ENCODE measurements at places on chromosomes 12 and 14.

- no peak for DNase-seq
Measured at GRCh38 chr14:65433157-65433556, 20.6 kb downstream of the FUT8 start.

DNA sequence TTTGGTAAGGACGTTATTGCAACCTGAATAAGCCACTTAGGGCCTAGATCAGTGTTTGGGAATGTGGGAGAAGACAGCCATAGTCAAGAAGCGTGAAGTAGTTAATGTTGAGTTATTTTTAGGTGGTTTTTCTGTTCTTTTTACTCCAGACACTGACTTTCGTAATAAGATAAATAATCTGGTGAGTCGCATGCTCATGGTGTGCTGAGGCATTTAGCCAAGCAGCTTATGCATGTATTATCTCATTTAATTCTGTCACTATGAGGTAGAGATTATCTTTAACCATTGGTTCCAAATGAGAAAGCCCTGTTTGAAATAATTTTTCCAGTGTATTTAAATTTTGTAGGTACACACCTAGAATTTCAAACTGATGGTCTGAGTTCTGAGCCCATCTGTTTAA is 67.3 kb downstream of the RCOR1 start:
- no peak for DNase-seq

GRCh38 chr12:105764216-105764835 is 374.4 kb downstream of the NUAK1 start:
- no peak for DNase-seq

- DNase-seq = no peak
Measured at GRCh38 chr14:35998303-35998702, 172.2 kb downstream of the BRMS1L start.

GRCh38 chr12:80815351-80815750 is 98.6 kb downstream of the MYF5 start:
- no peak for DNase-seq

- DNase-seq = no peak
Measured at GRCh38 chr14:71372411-71372838, 465.2 kb downstream of the PCNX1 start.

DNA sequence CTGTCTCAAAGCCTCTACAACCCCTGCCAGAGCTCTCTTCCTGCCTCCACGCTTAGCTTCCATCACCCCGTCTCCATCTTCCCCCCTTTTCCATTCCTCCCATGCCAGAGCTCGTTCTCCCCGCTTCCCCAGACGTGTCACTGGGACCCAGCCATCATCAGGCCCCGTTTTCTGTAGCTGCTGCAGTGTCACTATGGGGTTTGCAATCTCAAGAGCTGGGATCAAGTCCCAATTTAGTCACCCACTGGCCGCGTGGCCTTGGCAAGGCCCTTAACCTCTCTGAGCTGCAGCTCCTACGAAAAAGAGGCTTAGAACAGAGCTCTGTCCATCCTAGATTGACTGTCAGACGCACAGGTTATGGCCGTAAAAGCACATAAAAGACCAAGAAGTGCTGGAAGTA is 901 bp upstream of the FAIM2 start:
- no peak for DNase-seq

GRCh38 chr14:37591311-37591940 is 3.6 kb downstream of the FOXA1 start:
- no peak for DNase-seq

DNA sequence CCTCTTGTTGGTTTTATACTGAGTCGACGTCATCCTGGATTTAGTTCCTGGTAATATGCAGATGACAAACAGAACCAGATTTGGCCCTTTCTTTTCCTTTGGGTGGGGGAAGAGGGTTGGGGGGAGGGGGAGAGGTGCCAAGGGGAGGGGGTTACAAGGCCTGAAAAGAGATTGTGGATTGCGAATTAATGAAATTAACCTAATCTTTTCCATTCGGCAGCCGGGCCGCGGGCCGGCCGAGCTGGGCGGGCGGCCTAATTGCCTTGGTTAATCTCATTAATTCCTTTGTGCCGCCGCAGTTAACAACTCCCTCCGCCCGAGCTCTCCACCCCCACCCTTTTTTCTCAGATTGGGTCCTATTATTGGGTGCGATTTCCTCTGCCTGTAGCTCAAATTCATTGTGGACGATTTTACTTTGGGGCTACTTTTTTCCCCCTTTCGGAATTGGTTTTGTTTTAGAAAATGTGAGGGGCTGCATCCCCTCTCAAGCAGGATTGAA is 387 bp upstream of the GSC start:
- DNase-seq = no peak

GRCh38 chr12:127162902-127163301 is 1104.1 kb upstream of the TMEM132C start:
- DNase-seq = peak; percentile 59

DNA sequence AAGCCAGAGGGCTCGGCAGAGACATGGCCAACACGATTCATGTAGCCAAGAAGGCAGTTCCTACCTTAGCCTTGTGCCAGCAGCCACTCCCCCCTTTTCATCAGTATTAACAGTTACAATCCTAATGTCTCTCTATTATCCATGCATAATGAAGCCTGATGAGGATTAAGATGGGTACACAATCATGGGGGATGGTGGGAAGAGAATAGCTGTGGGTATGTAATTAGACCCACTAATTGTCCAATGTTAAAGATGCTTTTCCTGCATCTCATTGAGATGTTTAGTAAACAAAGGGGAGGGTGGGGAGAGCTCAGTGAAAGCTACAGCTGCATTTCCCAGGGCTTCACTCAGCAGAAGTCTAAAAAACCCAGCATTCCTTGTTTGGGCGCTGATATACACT is 70.4 kb upstream of the CMKLR1 start:
- no peak for DNase-seq

- no peak for DNase-seq
Measured at GRCh38 chr12:3543826-3544225, 52.8 kb downstream of the PRMT8 start.

DNA sequence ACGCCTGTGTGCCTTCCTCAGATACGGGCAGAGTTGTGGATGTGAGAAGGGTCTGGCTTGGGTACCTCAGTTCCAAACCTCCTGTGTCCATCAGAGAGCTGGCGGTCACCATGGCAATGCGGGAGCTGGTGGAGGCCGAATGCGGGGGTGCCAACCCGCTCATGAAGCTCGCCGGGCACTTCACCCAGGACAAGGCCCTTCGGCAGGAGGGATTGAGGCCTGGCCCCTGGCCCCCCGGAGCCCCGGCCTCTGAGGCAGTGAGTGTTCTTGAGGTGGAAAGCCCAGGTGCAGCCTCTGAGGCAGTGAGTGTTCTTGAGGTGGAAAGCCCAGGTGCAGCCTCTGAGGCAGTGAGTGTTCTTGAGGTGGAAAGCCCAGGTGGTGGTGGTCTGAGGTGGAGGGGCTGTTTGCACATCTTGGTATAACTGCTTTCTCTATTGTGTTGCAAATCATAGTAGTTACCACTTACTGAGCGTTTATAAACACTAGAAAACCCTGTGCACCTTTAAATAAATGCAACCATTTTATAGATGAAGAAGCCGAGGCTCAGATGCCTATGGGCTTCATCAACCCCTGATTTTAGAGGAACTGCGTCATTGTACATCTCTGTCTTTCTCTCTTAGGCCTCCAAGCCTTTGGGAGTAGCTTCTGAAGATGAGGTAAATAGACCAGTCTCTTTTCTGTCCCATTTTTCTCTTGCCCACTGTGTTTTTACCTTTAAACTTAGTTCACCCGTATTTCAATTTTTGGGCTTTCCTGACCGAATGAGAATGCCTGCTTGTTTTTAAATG is 976 bp downstream of the PEX5 start:
- no peak for DNase-seq

DNA sequence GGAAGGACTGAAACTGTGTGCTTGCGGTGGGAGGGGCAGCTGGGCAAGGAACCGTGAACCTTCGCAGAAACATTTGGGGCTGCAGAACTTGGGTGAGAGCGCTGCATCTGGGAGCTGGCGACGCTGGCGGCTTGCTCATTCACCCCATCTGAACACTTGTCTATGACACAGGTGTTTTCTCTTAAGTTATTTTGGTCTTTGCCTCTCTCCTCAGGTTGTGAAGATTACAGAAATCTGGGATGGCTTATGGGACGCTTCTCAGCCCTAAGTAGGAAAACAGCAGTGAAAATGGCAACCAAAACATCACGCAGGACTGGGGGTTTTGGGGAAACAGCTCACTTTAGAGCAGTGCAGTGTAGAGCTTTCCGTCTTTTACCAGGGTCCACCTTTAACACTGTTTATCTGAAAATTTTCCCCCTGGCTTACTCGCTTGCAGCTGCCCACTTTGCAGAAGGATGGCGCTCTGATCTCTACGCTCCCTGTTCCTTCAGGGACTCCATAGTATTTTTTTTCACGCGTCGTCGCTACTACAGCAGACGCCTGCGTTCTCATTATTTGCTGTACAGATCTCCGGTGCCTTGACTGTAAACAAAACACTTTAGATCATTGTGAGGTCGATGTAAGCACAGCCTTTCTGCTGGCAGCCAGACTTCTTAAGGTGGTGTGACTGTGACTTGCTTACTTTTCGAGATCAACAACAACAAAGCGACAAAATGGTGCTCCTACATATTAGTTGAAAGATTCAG is 2.7 kb upstream of the CDKN1B start:
- DNase-seq = peak; percentile 83

GRCh38 chr12:8852119-8852518 is 29.7 kb downstream of the A2ML1 start:
- no peak for DNase-seq

- DNase-seq = no peak
Measured at GRCh38 chr12:60391051-60391450, 795.2 kb downstream of the SLC16A7 start.

All from CD4-positive, alpha-beta T cell treated with Interleukin-12 subunit alpha and Interleukin-12 subunit beta, for 1 hour (primary cell).